ENCODE measurements at places on chromosomes 3 and 15.

- peak; percentile 56 for DNase-seq
These were observed 90.0 kb downstream of the FSIP1 start for GRCh38 chr15:39692356-39693327.

- DNase-seq = peak; percentile 23
These were observed 131.3 kb upstream of the SNRPN start for GRCh38 chr15:24823473-24823872.

DNA sequence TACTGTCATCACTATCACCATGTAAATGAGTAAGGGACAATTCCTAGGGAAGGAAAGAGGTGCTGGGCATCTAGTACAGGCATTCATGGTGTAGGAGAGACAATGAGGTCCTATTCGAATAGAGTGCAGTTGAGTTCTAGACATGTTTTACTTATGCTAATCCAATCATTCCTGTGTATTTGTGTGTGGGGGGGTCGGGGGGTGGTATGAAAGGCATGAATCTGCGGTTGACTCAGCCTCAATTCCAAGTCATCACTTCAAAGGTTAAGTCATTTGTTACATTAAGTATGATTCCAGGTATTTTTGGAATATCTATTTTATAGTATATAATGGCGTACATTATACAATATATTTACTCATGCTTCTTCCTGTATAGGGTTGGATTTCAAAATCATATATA, 163.1 kb upstream of the GALNT15 start:
- DNase-seq = no peak

DNA sequence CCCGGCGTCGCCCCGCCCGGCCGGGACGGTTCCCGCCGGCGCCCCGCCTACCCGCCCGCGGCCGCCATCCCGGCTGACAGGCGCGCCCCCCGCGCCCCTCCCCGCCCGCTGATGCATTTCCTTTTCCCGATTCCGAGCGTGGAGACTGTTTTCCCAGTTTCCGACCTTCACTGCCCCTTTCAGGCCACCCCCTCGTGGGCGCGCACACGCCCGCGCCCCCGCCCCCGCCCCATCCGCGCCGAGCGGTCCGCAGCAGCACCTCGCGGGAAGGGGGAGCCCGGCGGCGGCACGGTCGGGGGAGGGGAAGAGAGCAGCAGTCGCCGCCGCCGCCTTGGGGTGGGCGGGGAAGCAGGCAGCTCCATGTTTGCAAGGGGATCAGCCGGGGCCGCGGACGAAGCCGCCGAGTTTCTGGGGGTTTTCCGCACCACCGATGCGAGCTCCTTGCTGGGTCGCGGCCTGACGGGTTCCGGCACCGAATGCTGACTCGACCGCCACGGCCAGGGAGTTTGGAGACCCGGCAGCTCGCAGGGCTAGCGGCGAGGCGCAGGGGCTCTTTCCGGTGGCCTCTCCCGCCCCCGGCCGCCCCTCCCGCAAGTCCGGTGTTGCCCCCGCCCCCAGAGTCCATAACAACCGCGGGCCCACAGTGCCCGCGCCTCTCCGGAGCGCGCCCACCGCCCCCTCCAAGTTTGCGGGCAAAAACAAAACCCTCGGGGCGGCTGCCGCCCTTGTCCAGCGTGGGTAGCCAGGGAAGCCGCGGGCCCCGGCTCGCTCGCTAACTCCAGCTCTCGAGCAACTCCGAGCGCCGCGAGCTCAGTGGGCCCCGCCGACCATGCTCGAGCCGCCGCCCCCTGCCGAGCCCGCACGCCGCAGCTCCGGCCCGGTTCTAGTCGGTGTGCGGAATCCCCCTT, 3.2 kb upstream of the SIN3A start:
- no peak for DNase-seq
